Stimulated activated CD8-positive, alpha-beta memory T cell treated with anti-CD3 and anti-CD28 coated beads, Interleukin-2, amount 100 ng/mL, for 1 hour (primary cell): ENCODE measurements at places on chromosomes 16 and 17.
A peak's percentile ranks its signal among the peaks of the same experiment; 100 is the strongest.

DNA sequence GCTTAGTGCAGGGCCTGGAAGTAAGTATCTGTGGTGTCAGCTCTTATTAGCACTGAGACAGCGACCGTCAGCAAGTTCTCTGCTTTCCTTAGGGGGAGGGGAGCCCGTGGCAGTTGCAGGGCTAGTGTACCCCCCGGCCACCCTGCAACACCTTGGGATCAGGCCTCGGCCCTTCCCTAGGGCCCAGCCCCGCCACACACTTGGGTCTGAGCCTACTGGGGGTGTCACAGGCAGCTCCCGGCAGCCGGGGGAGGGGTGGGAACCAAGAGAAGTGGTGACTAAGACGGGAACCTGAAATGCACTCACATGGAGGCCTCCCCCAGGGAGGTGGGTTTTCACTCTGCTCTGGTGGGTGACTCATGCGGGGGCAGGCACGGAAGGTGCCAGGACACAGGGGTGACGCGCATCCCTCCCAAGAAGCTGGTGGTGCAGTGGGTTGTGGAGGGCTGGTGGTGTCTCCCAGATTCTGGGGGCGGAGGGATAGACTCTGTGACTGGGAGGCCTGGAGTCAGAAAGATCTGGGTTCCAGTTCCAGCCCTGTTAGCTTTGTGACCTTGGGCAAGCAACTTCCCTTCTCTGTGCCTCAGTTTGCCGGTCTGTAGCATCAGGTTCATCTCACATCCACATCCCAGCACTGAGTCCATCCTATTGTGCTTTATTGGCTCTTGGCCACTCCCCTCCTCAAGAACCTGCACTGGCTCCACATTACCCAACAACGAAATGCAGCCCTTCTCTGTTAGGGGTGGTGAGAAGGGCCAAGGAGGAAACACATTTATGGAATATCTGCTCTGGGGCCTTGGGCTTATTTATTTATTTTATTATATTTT, 44.5 kb downstream of the LAT start:
- peak; percentile 57 for DNase-seq

- DNase-seq = no peak
Measured at GRCh38 chr17:77116371-77116860, 24.4 kb upstream of the SEC14L1 start.

DNA sequence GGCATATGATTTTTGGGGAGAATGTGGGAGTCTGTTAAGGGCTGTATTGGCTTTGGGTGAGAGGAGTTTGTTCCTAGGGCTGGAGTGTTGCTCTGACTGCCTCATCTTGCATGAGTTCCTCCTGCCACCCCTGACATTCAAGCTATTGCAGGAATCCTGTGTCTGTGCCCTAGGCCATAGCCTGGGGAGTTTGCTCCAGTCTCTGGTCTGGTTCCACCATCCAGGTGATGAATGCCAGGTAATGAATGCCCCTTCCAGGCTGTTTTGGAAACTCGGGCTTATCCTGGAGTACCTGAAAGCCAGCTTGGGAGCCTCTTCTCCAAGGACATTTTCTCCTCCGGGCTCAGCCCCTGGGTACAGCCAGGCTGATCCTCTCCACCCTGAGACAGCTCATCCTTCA, 117.0 kb upstream of the IRX3 start:
- no peak for DNase-seq

DNA sequence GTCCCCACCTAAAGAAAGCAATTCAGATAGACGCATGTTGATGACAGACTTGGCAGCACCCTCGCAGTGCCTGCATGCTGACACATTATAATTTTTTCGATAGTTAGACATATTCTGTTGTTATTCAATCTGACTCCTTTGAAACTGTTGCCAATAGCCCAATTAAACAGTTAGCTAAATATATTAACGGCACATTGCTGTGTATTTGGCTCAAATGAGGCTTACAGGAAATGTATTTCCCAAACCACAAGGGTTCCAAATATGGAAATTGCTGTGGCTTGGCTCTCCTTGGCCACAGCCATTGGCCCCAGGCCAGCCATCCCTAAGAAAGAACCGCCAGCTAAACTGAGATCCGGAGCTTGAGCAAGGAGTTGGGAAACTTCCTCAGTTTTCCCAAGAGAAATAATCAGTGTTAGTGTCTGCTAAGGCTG, 31.1 kb downstream of the C16orf82 start:
- DNase-seq = no peak

DNA sequence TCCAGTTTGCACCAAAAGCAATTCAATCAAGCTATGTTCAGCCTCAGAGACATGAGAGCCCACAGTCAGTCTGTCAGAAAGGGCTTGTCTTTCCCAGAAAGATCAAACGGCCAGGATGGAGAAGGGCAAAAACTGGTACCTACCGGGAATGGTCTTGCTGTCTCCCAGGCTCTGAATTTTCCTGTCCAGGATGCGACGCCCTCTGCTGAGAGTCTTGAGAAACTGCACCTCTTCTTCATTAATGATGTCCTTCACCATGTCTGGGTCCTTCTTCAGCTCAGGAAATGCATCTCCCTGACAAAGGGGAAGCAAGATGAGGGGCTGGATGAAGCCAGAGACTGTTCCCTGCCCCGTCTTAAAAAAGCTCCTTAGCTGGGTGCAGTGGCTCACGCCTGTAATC, 15.8 kb upstream of the EXOSC6 start:
- DNase-seq = no peak

GRCh38 chr17:67171560-67171959, 73.4 kb downstream of the HELZ start:
- no peak for DNase-seq

GRCh38 chr17:30599428-30600059, 122.3 kb downstream of the GOSR1 start:
- DNase-seq = no peak

- no peak for DNase-seq
Measured at GRCh38 chr17:1562176-1562643, 382 bp downstream of the PITPNA start.

DNA sequence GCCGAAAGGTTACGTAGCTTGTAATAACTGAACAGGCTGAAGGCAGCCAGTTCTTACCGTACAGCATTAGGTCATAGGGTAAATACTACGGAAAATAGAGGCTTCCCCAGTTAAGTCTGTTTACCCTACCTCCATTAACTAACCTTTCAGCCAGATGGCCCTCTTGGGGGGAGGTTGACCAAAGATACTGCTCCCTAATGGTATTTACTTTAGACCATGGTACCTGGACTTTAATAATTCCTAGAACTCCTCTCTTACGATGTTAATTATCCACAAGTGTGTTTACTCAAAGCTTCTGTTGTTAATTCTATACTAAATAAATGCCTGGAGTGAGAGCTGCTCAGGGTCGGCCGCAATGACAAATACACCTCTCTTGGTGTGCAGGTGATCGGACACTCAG, 9.8 kb upstream of the ADAT1 start:
- DNase-seq = no peak

DNA sequence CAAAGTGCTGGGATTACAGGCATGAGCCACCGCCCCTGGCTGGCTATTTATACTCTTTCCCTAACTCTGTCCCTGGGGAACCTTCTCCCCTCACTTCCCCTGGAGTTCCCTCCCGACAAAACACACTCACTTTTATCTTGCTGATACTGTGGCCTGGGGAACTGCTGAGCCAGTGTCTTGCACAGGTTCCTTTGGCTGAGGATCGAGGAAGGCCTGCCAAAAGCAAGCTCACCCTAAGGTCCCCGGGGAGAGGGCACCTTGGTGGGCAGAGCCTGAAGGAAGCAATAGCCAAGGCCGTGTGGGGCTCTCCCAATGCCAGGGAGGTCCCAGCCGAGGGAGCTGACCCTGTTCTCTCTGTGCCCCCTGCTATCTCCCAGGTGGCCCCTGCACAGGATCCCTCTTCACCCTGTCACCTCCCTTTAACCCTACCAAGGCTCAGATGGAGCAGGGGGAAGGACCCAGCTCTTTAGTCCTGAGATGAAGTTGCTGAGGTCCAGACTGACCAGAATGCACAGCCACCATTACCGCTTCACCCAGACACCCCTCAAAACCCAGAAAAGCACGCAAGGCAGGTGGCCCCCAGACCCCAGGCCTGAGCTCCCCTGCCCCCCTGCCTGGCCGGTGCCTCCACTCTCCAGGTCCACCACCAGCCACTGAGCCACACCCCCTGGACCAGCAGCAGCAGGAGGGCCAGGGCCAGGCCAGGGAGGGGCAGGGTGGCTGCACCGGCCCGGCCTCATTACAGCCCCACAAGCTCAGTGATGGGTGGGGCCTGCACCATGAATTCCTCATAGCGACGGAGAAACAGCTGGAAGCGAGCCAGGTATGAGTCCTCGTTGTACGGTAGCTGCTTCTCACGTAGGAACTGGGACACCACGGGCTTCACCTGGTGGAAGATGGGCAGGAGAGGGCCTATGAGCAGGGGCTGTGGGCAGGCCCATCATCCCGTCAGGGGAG, 5.1 kb upstream of the FDXR start:
- DNase-seq = no peak

DNA sequence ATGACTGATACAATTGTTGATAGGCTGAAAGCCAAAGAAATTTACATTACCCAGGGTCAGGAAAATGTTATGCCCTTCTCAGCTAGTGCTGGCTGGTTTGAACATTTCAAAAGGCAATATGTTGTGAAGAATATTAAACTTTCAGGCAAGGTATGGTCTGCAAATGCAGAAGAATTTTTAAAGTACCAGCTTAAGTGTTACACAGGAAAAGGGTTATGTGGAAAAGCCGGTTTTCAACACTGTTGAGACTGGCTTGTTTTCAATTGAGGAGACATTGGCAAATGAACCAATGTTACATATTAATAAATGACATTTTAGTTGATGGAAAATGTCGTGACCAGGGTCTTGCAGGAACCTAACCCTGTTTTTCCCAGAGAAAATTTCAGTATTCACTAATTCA, 215.8 kb upstream of the TBX2 start:
- no peak for DNase-seq

GRCh38 chr17:76391200-76391715, 6.8 kb downstream of the SPHK1 start:
- no peak for DNase-seq

DNA sequence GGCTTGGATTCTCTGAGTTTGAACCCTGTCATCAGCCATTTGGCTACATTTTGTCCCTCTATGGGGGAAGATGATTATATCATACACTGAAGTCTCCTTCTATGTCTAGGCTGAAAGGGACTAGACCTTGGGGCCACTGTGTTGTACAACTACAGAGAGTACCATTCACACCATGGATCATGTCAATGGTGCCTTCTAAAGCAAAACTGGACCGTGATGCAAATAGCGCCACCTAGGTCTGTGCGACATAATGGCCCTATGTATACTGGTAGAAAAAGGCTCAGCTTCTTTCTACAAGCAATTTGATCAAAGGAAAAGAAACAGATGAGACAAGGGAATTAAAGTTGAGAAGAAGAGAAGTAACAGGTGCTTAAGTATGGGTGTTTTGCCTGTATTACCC, 100.7 kb downstream of the LYRM1 start:
- DNase-seq = no peak

DNA sequence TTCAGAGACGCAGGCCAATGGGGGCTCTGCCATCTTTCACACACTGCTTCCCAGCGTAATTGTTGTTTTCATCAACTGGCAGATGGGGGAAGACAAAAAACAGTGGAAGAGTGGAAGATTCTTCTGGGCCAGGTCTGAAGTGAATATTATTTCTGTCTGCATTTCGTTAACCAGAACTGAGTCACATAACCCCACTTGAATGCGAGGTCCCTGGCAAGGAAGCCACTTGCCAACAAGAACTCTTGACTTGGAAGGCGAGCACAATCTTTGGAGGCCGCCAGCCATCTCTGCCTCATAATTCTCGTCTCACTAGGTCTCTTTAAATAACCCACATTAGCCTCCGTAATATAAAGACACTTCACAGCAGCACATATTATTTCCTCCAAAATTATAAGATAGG, 75.4 kb downstream of the CYB561 start:
- DNase-seq = no peak

DNA sequence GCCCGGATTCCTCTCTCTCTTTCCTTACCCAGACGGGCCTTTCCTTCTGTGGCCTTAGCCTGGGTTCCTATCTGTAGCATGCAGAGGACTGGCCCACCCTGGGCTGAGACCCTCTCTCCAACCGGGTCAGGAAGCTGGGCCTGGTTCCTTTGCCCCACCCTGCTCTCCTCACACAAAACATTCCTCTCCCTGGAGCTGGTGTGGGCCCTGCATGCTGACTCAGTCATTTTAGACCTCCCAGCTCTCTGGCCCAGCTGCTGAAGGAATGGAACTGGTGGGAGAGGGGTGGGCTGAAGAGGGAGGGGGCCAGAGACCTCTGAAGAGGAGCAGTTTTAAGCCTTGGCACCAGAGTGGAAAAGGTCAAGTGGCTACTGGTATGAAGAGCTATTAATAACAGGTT, 957 bp downstream of the MYL4 start:
- DNase-seq = no peak

GRCh38 chr17:48378708-48379392, 51.2 kb downstream of the SKAP1 start:
- no peak for DNase-seq

DNA sequence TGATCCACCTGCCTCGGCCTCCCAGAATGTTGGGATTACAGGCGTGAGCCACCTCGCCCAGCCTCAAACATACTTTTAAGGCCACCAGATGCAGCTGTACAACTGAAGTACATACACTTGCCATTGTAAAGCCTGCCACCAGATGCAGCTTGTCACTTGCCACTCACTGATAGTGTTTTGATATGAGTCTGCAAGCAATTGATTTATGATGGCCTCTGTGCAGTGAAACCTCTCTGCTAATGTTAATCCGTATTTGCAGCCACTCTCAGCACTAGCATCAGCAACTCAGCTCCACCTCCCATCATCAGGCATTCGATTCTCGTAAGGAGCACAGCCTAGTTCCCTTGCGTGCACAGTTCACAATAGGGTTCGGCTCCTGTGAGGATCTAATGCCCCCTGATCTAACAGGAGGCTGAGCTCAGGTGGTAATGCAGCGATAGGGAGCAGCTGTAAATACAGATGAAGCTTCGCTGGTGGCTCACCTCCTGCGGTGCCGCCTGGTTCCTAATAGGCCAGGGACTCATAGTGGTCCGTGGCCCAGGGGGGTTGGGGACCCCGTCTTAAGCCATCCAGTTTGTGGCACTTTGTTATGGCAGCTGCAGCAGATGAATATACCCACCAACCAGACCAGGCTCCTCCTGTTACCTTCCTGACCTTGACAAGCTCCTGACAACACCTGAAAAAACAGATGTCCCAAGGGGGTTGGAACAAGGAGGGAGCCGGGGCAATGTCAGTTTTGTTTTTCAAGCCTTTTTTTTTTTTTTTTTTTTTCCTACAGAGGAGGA, 1.3 kb upstream of the HERPUD1 start:
- DNase-seq = no peak

GRCh38 chr16:87042551-87043230, 274.5 kb downstream of the C16orf95 start:
- no peak for DNase-seq

DNA sequence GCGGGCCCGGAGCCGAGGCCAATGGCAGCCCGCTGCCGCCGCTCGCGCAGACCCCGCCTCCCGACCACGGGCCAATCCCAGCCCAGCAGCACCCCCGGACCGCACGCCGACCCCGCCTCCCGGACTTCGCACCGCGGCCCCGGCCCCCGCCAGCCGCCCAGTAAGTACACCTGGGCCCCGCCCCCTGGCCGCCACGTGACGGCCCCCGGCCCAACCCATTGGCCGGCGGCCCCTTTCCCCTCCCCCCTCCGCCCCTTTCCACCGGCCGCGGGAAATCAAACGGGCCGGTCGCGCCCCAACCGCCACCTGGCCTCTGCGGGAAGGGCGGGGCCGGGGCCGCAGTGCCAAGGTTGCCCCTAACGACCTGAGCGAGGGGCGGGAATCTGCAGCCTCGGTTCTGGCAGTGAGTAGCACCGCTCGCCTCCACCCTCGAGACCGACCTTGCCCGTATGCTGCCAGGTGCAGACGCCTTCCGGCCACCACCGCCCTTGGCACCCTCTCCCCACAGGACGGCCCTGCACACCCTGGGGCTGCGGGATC, at the start of gene YBX2:
Gene YBX2, minus strand, starts transcription at position 26 of the 540 bp plus-strand sequence. CDS start 139 bp downstream, outside the sequence.
- DNase-seq = no peak

- no peak for DNase-seq
Measured at GRCh38 chr16:24577167-24577566, 37.8 kb downstream of the RBBP6 start.
